ENCODE measurements at places on chromosomes 2 and 18.

- DNase-seq, result no peak
These were observed 84.2 kb downstream of the MYOM1 start for GRCh38 chr18:3135536-3135935.

- no peak for DNase-seq
These were observed 306.6 kb upstream of the VWC2L start for GRCh38 chr2:214104219-214104618.

GRCh38 chr2:57141269-57141668 is 905.3 kb upstream of the VRK2 start:
- no peak for DNase-seq

DNA sequence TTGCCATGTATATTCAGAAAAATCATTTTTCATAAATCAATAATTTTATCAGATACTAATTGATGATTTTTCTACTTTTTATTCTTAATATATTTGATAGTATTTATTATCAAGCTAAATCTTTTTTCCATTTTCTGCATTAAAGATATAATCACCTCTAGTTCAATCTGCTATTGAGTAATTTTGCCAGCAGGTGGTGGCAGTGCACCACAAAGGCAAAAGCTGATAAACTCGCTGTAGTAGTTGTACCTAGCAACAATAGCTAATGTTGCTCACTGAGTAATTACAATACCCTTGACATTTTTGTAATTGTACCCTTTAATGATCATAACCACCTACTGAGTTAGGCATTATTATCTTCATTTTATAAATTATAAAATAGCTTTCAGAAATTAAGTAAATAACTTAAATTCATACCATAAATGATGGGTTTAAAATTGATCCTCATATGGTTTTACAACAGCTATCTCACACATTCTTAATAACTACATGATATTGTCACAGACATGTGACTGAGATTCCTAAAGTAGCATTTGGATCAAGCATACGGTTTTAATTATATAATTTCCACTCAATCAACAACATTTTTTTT is 52.0 kb upstream of the CALCRL start:
- DNase-seq, result peak; percentile 15

DNA sequence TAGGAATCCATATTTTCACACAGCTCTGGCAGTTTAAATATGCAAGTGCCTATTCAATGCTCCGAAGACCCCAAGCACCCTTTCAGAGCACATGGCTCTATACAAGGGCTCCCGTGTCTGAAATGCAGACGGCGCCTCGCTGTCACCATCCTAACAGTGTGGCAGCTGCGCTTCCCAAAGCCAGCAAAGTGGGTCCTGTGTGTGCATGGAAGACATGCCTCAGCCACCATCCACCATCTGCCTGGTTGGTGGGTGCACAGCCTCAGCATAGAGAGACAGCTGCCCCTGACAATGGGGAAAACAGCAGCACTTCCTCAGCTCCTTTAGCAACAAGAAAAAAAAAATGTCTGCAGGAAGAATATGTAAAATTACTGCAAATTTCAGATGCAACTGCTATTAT is 218.1 kb downstream of the SP3 start:
- DNase-seq, result no peak

DNA sequence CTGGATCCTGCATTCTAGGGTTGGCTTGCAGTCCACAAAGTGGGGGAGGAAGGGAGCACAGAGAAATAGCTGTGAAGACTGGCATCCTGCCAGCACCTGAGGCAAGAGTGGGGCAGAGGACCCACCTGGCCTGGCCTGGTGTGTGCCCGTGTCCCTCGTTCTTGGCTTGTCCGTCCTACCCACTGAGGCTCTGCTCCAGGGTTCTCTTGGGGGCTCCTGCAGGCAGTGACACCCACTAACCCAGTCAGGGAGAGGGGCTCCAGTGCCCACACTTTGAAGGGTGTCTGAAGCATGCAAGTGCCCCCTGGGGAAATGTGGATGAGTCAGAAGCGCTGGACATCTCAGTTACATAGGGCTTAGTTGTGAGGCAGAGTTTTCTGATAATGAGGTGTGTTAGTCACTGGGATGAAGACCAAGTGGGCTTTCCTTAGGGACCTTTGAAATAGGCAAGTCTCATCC is 79.4 kb downstream of the SLC4A3 start:
- no peak for DNase-seq

DNA sequence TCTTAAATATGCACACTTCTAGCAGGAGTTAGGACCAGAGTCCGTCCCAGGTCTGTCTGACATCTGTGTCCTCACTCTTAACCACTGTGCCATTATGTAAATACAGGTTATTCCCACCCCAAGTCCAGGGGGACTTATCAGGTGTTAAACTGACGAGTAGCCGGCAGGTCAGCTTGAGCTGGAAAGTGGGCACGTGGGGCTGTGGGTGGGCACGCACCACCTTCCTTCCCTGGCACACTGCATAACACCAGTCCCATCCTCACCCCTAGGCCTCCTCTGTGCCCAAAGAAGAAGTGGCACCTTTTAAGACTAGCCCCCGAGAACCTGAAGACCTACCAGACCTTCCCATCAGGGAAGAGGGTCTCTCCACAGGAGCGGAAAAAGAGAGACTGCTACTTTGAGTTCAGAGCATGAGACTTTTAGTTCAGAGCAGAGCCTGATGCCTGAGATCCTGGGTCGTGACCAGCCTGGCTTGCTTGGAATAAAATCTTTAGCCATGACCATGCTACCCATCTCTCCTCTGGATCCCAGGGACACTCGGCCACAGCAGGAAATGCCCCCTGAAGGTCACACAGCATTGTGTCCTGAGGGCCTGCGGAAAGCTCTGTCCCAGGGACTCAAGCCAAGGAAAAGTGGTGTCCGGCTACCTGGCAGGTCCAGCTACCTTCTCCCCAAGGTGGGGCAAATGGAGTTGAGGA is 62.0 kb downstream of the CIB4 start:
- DNase-seq, result no peak

- no peak for DNase-seq
These were observed 1.1 kb downstream of the IL1F10 start for GRCh38 chr2:113068706-113069485.

GRCh38 chr18:47754311-47755101 is 176.0 kb downstream of the SMAD2 start:
- DNase-seq, result peak; percentile 54

DNA sequence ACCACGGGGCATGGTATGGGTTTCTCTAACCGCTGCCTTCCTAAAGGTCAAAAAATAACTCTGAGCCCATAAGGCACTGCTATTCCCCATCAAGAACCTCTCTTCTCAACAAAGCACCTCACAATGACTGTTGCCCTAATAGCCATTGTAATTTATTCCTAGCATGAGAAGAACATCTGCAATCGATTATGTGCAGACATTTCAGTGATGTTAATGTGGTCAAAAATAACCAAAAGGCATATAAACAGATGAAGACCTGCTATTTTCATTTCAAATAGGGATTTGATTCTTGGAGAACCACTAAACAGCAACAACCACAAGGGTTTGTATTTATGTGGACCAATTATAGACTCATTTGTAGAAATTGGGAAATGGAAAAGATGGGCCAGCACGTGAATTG is 356.6 kb downstream of the FBXO15 start:
- DNase-seq, result no peak

GRCh38 chr18:8349608-8350323 is 259.5 kb upstream of the RAB12 start:
- no peak for DNase-seq

DNA sequence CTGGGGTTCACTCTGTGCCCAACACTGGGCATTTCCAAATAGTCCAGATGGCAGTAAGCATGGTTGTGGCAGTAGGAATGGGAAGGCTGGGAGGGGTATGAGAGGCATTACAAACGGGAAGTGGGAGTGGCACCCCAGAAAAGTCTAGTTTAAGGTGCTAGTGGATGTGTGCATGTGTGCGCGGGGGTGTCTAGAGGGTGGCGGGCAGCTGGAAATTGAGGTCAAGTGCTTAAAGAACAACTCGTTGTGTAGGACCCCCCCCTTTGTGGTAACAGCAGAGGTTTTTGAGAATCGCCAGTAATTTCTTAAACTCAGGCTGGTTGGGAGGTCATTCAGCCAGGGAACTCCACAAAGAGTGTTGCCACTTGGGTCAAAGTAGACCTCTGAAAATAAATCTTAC is 69.9 kb downstream of the RHBDD1 start:
- DNase-seq, result no peak

GRCh38 chr2:224085246-224085645 is 46.2 kb upstream of the SERPINE2 start:
- DNase-seq, result no peak

- no peak for DNase-seq
These were observed 70.3 kb upstream of the DOCK10 start for GRCh38 chr2:225112362-225113126.

DNA sequence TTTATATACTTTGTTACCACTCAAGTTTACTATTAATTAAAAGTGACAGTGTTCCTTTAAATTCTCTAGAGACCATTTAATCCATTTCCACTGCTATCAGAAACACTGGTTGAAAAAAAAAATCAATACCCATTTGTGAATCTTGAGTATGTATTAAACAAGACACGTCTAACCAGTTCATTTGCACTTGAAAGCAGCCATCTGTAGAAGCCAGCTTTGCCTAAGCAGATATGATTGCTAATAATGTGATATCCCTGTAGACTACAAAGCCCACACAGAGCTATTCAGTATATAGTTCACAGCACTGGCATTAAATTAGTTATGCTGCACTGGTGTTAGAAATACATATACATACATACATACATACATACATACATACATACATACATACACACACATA is 111.8 kb upstream of the SP3 start:
- no peak for DNase-seq

- DNase-seq, result no peak
These were observed 487.6 kb downstream of the TMEM182 start for GRCh38 chr2:103249462-103249861.

DNA sequence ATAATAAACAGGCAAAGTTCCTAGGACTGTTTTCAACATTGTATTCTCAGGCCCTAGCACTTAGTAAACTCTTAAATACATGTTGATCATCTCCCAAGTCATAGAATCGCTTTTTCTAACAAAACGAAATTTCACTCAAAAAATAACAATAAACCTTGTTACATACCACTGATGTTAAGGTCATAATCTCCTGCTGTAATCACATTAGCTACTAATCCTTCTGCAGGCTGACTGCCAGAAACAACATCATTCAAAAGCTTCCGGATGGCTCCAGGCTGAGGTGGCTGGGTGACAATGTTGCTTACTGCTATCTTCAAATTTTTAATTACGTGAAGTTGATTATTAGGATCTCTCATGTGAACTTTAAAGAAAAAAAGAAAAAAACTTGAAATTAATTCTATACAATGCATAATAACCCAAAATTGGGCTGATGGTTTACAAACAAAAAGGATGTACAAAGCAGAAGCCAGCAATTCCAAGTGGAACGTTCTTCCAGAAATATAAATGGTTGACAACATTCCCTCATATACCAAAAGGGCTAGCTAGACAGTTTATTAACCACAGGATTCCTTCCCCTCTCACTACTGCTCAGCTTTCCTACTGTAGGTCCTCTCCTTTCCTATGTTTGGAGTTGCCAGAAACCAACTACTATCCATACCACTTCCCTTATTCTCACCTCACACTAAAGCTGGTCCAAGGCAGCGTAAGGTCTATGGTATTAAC is 11.6 kb downstream of the TRAPPC8 start:
- no peak for DNase-seq

DNA sequence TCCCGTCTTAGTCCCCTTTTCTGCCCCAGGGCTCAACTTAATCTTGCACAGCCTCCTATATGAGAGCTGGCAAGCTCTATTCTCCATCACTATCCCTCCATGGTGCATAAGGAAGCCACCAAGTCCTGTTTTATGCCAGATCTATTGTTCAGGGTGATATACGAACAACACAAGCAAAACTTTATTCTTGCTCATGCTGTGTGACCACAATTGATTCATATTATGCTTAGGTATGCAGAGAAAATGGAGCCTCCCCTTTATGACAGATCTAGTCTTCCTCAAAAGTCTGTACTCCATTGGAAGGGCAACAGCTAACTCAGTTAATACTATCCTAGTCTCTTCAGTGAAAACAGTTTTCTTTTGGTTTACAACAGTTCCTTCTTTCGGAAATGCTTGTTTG is 94.0 kb upstream of the STON1 start:
- DNase-seq, result no peak

GRCh38 chr2:145691659-145692058 is 1171.7 kb upstream of the ZEB2 start:
- DNase-seq, result no peak

- no peak for DNase-seq
These were observed 86.2 kb downstream of the COPS8 start for GRCh38 chr2:237171881-237172280.

DNA sequence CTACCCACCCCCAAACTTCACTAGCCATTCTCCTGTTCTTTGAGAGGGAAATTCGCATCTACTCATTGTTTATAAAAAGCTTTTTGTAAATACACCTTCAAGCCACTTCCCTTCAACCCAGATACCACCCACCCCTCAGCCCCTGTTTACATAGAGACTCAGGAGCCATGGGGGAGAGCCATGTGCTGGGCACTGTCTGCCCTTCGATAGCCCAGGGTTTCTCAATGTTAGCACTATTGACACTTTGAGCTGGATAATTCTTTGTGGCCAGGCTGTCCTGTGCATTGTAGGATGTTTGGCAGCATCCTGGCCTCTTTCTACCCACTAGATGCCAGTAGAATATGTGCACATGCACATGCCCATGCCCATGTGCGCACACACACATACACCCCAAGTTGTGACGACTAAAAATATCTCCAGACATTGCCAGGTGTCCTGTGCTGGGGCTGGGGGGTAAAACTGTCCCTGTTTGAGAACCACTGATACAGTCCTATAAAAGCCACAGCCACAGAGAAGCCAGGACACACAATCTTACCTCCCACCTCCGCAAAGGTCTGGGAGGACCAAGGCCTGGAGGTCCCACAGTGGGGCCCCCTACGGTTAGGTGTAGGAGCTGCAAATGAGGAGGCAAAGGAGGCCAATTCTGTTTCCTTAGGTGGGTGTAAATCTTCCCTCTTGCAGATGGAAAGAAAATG is 44.5 kb upstream of the ASPRV1 start:
- DNase-seq, result no peak

DNA sequence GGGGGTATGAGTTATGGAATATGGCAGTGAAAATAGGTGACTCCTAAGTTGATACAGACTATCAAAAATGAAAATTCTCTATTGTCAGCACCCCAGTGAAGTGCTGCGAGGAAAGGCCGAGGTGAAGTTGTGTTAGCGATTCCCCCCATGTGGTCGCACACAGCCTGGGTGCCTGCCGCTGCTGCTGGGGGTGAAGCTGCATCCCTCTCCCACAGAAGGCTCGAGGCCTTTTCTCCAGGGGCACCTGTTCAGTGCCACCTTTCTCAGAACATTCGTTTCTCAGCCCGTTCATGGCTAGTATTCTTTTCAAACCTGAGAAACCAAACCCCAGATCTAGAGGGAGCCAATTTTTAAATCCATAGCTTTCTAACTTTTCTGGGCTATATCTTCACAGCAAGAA is 23.8 kb downstream of the HK2 start:
- DNase-seq, result no peak

- DNase-seq, result no peak
These were observed 50.9 kb downstream of the NCAPH start for GRCh38 chr2:96386470-96386869.

All from activated CD4-positive, alpha-beta T cell treated with anti-CD3 and anti-CD28 coated beads for 24 hours (primary cell).